ENCODE measurements at places on chromosomes 7 and 10.

- DNase-seq, result no peak
These were observed 474.0 kb upstream of the FOXK1 start for GRCh38 chr7:4208086-4208485.

DNA sequence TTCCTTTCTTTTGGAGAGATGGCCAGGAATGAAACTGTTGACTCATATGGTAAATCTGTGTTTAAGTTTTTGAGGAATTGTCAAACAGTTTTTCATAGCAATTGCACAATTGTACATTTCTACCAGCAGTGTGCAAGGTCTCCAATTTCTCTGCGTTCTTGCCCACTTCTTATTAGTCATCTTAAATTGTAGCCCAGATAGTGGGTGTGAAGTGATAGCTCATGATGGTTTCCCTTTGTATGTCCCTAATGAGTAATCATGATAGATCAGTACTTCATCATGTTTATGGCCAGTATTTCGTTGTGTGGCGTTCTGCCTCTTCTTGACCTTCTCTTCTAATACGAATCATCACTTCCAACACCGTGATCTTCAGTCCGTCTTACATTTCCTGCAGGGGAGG is 136.3 kb downstream of the DOCK1 start:
- DNase-seq, result no peak

- DNase-seq, result no peak
These were observed 164.9 kb downstream of the DGKI start for GRCh38 chr7:137681657-137682562.

GRCh38 chr10:44400541-44400940 is 15.6 kb upstream of the CXCL12 start:
- DNase-seq, result no peak

GRCh38 chr7:110017405-110017804 is 1073.5 kb upstream of the LRRN3 start:
- DNase-seq, result no peak

DNA sequence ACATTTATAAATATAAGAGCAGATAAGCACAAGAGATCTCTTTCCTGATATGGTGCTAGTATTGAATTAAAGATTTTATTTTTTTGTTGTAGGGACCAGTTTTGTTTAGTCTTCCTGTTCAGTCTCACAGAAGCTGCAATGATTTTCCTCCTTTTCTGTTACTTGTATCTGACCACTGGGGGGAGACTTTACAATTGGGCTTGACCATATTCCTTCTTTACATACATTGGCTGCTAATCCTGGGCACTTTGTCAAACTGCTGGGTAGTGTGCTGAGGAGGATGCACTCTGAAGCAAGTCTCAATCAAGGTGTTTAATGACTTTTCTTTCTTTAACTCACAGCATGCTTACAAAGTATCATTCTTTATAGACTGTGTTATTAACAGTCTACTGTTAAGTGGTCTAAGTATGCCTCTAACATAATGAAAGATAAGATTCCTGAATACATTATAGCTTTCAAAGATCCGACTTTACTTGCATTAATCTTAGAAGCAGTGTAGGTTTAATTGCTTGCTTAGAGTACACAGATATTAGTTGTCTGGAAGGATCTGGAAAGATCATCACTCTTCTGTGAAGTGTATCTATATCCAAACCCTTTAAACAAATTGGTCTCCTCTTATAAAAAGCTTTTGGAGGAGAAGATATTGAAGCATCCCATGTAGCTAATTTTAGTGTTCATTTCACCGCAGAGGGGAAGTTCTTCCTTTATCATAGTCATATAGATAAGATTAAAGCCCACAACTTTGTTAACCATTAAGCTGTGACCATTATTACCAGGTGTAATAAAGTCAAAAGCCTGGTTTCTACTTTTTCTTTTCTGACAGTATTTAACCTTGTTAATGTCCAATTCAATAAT is 3.1 kb downstream of the PALS2 start:
- peak; percentile 33 for DNase-seq

GRCh38 chr10:87816163-87816897 is 1.7 kb downstream of the ATAD1 start:
- DNase-seq, result no peak

DNA sequence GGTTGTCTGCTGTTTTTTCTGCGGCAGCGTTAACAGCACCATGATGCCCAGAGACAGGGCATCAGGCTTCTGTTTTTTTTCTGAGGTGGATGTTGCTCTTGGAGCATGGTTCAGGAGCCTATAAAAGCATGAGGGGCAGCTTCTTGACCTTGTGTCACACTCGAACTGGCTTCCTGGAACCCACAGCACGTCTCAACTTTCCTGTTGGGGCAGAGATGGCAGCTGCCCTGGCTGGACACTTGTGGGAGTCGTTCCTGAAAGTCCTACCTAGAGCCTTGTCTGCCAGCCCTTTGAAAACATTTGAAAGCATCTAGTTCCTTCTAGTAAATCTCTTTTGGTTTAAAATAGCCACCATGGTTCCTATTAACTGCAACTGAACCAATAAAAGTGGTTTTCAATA is 28.9 kb upstream of the PRKAG2 start:
- DNase-seq, result no peak

DNA sequence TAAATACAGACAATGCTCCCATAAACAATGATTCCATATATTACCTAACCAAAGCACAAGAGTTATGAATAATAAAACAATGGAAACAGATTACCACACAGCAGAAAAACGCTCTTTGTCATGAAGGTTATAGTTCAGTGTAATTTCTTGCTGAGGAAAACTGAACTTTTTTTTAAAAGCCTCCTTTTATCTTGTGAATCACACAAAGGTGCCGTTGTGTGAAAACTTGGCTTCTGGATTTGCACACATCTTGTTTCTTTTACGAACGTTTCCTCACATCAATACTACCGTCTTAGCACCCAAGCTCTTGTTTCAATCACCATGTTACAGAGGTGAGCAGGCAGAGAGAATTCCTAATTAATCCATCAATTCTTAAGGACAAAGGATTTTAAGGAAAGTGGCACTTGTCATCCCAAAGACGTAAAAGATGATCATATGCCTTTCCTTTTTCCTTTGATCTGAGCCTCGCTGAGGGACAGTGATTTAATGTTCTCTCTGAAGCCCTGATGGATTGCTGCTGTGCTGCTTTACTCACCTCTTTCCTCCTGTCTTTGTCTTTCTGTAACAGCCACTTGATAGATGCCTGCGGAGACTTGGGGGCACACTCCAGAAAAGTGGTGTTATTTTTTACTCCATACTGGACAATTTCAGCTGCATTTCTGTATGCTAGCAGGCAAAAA is 110.1 kb downstream of the CD36 start:
- DNase-seq, result no peak

GRCh38 chr7:11665357-11665756 is 166.6 kb downstream of the THSD7A start:
- DNase-seq, result no peak

DNA sequence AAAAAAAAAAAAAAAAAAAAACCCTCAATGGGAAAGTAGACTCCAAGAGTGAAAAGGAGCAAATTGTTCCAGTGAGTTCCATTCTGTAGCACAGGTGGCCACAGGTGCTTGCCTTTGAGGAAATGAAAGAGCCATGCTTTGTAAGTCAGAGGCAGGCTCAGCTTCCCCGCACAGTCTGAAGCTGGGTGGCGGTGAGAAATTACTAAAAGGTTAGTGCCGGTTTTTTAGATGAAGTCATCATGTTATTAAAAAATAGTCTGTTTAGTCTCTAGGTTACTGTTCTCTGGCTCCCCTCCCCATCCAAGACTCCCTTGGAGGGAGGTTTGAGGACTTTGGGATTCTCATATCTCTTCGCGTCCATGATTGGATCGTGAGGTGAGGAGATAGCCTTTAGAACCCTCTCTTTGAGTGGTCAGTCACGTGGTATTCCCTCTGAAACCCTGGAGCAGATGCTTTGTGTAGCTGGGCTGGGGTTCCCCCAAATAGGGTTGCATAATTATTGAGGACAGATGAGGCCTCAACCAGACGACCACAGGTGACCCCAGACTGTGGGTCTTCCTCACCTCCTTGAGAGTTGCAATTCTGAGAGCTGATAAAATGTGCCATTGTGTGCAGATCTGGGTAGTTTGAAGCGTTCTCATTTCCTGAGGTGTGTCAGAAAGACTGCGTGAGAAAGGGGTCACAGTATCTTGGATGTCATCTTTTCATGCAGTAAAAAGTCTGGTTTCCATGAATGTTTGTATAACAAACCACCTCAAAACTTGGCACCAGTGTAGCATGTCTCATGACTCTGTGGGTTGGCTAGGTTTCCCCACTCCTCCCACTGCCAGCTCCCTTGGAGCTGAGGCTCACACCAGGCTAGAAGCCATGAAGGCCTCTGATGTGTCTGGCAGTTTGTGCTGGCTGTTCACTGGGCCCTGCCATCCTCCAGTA is 27.1 kb downstream of the OGDH start:
- DNase-seq, result no peak

DNA sequence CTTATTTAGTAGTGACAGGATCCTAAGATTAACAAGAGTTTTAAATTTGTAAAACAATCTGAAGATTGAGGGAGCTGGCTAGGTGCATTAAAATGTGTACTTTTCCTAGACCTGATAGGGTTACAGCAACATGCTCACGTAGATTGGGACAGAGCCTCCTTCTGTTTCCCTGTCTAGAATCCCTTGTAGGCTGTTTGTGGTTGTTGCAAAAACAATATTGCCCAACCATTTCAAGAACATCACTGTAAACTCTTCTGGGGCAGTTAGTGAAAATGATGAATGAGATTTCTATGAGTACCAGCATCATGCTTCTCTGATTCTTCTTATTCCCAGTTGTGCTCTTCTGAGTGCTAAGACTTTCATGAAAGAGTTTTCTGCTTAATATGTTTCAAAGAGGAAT is 14.7 kb upstream of the CPED1 start:
- no peak for DNase-seq

DNA sequence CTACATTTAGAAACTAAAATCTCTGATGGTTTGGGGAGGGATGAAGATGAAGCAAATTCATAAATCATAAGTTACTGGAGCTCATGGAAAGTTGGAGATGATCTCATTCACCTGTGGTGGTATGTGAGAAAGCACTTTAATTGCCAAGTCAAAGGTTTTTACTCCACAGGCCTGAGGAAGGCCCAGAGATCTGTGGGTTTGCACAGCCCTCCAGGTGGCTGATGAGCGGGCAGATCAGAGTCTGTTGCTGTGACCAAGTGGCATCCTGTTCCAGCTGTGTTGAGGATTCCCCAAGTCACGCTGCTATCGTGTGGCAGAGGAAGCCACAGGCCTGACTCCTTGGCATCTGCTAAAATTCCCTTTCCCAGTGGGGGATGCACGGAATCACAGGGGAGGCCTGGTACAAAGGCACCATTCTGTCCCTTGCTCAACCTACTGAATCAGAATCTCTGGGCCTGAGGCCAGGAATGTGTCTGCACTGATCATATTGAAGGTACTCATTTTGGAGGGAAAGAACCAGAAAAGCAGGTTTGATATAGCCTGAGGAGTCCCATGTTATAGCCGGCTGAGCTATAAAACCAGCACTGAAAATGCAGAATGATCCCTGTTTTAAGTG is 19.7 kb upstream of the DDC start:
- DNase-seq, result no peak

DNA sequence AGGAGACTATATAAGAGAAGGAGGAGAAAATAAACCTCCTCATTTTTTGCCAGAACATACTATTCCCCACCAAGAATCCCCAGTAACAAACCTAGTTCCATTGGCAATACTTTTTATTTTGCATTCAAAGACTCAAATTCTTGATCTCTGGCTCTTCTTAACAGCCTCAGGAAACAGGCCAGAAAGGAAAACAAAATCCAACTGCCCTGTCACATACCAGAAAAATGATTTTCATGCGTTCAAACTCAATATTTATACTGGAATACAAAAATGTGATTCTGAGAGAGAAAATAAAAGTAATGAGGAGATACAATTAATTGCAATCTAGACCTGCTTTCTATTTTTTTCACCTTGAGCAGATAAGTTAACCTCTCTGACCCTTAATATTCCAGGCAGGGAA is 435.9 kb upstream of the AUTS2 start:
- DNase-seq, result no peak

- no peak for DNase-seq
These were observed 289.1 kb downstream of the FGFR2 start for GRCh38 chr10:121309164-121309563.

- no peak for DNase-seq
These were observed 78.7 kb upstream of the PPP2R2D start for GRCh38 chr10:131822013-131822691.

DNA sequence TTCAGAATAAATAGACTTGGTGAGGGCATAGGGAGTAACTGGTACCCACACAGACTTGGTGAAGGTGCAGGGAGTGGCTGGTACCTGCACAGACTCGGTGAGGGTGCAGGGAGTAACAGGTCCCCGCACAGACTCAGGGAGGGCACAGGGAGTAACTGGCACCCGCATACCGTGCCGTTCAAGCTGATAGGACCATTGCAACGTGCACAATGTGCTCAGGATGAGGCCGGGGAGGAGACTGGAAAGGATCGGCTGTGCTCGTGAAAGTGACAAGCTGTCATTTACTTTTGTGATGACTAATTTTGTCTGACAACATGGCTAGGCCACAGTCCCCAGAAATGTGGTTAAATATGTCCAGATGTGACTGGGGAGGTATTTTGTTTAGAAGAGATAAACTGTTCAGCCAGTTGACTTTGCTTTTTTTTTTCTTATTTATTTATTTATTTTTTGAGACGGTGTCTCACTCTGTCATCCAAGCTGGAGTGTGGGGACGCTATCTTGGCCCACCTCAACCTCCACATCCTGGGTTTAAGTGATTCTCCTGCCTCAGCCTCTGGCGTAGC is 76.2 kb upstream of the NMT2 start:
- DNase-seq, result no peak
